ENCODE measurements at places on chromosomes 6 and 20. TPM values are rescaled to one million over a fixed set of nuclear protein-coding genes. Genes with fewer than 3 reads are reported as not detected.

- DNase-seq, result no peak
Measured at GRCh38 chr6:125781314-125781868, 9.4 kb upstream of the NCOA7 start.

DNA sequence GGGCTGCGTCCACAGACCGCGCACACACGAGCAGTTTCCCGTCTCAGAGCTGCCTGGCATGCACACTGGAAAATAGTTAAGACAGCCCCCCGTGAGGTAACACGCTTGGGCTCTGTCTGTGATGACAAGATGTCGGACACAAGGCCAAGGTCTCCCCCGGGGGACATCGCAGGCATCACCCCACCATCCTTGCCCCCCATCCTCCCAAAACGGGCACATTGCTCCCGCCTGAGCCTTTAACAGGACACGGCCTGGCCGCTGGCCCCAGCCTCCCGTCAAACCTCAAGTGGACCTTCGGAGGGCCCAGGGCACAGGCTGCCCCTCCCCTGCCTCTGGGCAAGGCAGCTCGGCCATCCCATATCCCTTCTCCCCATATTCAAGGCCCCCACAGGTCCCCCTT lies 5.6 kb downstream of the KCNQ2 start:
- no peak for DNase-seq

DNA sequence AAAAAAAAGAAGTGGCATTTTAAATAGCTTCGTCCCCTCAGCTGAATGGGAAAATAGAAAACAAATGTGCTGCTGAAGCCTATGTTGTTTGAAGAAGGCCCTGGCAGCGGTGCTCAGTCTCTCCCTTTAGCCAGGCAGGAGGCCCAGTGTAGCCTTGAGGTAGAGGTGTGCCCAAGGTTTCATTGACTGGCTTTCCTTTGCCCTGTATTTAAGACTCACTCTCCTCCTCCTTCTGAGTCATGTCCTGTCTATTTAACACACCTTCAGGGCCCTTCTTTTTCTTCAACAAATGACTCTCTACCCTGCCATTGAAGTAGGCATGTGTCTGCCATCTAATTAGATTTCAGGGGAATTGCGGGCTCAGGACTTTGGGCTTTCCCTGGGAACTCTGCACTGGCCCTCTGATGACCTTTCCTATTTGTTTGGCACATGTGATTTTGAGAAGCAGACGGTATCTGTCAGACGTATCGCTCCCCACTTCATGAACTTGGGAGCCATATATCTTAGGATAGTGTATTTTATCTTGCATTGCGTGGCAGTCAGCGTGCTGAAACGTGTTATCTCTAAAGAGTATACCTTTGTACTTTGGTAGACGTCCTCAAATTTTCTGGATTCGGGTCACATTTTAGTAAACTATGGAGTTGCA lies 4.3 kb downstream of the TJAP1 start:
- no peak for DNase-seq

Gene TMC2
- total RNA-seq, result not detected

Gene CTCFL
- total RNA-seq, result not detected

- no peak for DNase-seq
Measured at GRCh38 chr6:168190646-168191443, 111.8 kb upstream of the FRMD1 start.

- DNase-seq, result no peak
Measured at GRCh38 chr6:37501632-37502491, 2.2 kb upstream of the CCDC167 start.

GRCh38 chr20:11876555-11876954 lies 41.1 kb upstream of the BTBD3 start:
- DNase-seq, result no peak

Measured in endothelial cell of umbilical vein (primary cell).